ENCODE measurements at places on chromosomes 13 and 19.

GRCh38 chr13:101785858-101786257, 333.4 kb downstream of the ITGBL1 start:
- DNase-seq: no peak

DNA sequence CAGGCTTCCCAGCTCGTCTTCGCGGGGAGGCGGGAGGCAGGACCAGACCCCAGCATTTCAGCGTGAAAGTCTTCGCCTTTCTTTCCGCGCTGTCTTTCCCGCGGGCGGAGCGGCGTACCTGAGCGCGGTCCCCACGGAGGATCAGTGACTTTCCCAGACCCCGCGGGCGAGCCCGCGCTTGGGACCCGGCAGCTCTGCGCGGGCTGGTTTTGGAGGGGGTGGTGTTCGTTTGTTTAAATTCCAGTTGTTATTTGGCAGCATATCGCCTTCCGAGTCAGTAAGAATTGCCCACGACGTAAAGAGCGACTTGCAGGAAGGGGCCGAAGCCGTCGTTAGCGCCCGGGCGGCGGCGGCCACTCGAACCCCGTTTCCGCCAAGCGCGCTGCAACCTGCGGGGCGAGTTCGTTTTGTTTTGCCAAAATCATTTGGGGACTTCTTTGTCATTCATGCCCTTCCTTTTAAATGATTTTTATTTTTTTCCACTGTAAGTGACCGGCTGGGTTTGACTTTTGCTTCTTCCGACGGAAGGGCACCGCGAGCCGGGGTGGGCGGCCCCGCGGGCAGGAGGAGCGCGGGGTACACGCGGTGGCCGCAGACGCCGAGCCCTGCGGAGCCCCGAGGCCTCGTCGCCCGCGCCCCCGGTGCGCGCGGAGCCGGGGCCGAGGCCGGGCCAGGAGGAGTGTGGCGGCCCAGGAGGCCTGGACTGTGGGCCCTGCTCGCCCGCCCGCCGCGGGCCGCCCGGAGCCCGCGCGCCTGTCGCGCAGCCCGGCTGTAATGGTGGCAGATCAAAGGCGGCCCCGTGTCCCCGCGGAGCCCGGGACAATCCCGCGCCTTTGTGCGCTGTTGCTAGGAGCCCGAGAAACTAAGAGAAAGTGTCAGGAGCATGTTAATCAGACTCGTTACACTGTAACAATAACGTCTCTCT, 75.9 kb downstream of the ZIC5 start:
- no peak for DNase-seq

GRCh38 chr19:48632692-48633147, 4.5 kb downstream of the DBP start:
- no peak for DNase-seq

DNA sequence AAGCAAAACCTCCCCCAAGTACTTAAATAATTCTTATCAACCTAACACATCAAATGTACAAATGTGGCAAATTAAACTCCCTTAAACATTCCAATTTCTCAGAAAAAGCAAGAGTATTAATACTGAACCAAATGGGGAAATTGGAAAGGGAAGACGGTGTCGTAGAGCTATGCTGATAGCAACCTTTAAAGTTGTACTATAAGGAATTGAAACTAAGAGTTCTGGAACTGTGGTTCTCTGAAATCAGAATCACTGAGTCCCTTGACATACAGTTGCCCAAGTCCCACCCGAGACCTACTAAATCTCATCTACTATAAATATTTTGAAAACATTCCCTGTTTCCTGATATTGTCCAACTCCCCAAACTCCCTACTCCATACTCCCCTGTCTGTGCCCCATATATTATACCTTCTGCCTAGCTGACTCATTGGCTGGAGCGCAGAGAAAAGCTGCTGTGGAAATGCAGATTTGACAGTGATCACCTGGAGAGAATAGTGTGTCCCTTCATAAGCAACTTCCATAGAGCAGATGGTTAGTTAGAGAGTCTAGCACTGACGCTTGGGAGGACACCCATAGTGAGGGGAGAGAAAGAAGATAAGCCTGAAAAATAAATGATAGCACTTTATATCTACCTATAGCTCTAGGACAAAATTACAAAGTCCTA, 51.4 kb upstream of the ITM2B start:
- no peak for DNase-seq

DNA sequence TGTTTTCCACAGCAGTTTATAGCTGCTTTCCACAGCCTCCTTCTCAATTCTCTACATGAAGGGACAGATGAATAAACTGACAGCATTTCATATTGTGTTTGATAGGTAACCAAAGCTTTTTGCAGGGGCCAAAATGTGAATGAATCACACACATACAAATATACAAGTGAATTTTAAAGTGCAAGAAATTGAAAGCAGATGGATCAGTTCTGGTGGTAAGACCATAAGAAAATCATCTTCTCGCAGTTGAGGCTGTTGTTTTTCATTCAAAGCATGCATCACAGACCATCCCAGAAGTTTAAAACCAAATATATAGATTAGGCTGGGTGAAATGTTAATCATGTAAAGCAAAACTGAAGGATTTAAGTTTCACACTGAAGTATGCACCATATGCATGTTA, 1569.4 kb downstream of the PCDH9 start:
- no peak for DNase-seq

DNA sequence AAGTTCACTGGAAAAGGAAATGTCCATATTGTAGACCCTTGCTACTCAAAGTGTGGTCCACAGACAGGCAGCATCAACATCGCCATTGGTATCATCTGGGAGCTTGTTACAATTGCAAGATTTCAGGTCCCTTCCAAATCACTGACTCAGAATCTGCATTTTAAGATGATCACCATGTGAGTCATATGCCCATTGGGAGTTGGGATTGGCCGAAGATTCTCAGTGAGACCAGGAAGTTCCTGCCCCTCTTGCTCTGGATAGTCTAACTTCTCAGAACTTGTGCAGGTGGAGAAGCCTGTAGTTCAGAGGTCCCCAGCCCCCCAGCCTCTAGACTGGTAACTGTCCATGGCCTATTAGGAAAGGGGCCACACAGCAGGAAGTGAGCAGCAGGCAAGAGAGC, 48.9 kb upstream of the URAD start:
- DNase-seq: no peak

DNA sequence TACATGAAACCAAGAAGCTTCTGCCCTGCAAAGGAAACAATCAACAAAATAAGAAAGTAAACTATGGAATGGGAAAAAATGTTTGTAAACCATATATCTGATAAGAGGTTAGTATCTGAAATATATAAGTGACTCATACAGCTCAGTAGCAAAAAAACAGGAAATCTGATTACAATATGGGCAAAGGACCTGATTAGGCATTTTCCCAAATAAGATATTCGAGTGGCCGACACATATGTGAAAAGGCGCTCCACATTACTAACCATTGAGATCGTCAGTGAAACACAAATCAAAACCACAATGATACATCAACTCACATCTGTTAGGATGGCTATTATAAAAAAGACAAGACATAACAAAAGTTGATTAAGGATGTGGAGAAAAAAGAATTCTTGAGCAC, 2818.6 kb upstream of the PCDH20 start:
- DNase-seq: no peak

DNA sequence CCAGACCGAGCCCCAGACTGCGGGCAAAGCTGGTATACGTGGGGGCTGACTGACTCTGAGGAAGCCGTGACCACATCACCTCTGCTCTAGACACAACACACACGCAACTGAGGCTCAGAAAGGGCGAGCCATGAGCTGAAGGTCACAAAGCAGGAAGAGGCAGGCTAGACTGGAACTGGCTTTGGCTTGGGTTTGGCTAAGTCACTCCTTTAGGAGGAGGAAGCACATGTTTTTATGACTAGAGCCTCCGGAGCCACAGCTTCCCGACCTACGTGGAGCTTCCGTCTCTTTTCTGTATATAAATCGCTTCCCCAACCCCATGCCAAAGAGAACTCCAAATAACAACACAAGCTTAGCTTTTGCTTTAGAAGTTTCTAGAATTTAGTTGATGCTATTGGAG, 48.0 kb downstream of the RFX2 start:
- no peak for DNase-seq

- DNase-seq: no peak
Observed at GRCh38 chr13:50783066-50783465, 60.4 kb downstream of the DLEU7 start.

DNA sequence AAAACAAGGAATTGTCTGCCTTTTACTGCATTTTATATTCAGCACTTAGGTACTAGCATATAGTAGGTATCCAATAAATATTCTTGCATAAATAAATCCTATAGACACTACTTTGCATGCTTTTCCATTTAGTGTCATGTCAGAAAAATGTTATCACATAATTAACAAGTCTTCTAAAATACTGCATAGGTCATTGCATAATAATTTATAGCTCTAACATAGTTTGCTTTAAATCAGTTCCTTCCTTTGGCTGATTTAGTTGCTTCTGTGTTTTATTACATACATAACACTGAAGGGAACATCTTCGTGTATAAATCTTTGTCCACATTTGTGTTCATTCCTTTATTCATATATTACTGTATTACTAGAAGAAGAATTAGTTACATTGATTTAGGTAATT, 36.2 kb downstream of the WASF3 start:
- no peak for DNase-seq

- no peak for DNase-seq
Observed at GRCh38 chr13:35470671-35471661, 5.5 kb downstream of the MAB21L1 start.

GRCh38 chr13:80036845-80037504, 304.0 kb downstream of the SPRY2 start:
- no peak for DNase-seq

GRCh38 chr19:33208904-33209849, 15.0 kb downstream of the LRP3 start:
- DNase-seq: no peak

- DNase-seq: no peak
Observed at GRCh38 chr13:52161181-52161646, 1.8 kb upstream of the NEK3 start.

GRCh38 chr13:112134391-112135075, 67.6 kb downstream of the SOX1 start:
- no peak for DNase-seq

DNA sequence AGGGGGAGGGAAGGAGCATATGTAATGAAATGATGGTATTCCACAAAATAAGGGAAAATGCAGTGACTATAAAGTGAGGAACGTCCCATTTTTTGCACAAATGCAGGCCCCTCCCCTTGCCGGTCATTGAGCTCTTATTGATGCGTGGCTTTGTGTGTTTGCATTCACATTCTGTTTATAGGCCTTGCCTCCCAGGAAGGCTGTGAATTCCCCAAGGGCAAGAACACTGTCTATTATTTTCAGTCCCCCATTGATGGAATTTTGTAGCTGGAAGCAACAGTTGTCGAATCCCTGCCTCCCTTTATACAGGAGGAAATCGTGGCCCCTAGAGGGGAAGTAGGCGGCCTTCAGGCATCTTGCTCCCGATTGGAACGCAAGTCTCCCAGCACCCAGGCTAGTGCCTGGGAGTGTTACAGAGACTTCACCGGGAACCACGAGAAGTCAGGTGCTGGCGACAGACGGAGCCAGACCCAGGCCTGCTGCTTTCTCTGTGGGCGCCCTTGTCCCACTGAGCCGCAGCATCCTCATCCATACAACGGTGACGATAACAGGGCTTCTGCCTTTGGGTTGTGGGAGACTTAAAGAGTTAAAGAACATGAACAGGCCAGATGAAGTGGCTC, 6.9 kb downstream of the SBSN start:
- DNase-seq: no peak

- DNase-seq: no peak
Observed at GRCh38 chr19:7909471-7910067, 5.1 kb upstream of the TGFBR3L start.

DNA sequence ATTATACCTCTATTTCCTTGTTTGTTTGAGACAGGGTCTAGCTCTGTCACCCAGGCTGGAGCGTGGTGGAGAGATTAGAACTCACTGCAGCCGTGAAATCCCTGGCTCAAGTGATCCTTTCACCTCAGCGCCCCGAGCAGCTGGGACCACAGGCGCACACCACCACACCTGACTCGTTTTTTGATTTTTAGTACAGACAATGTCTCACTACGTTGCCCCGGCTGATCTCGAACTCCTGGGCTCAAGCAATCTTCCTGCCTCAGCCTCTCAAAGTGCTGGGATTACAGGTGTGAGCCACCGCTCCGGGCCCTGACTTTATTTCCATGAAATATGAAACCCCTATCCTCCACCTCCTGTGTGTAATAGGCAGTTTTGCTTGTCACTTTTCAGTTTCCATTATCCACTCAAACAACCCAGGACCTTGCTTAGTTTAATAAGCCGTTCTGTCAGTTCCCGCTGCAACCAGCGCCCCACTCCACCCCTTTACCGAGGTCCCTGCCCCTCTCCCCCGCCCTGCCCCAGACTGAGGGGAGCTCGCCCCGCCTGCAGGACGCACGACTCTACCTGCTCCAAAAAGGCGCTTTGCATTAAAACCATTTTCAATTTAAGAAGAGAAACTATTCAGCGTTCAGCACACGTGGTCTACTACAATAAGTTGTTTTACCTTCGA, 16.9 kb downstream of the ZNF816 start:
- DNase-seq: no peak

GRCh38 chr19:51799034-51799773, 4.2 kb downstream of the FPR3 start:
- no peak for DNase-seq

DNA sequence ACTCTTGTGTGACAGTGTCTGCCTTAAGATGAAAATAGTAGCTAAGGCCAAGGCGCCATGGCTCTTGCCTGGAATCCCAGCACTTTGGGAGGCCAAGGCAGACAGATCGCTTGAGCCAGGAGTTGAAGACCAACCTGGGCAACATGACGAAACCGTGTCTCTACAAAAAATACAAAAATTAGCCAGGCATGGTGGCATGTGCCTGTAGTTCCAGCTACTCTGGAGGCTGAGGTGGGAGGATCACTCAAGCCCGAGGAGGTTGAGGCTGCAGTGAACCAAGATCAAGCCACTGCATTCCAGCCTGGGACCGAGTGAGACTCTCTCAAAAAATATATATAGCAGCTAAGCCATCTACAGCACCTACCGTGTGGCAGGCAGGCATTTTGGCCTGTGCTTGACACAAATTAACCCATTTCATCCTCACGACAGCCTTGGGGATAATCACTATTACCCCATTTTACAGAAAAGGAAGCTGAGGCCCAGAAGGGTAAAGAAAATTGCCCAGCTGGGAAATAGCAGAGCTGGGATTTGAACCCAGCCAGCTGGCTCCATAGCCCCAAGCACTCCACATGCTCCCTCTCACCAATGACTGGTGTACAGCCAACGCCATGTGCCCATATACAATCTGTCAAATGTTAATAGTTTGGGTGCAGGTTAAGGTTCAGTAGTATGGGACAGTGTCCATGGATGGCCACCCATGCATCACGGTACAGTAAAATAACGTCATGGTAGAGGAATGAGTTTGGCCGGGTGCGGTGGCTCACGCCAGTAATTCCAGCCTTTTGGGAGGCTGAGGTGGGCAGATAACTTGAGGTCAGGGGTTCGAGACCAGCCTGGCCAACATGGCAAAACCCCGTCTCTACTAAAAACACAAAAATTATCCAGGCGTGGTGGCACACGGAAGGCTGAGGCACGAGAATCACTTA, 3.1 kb downstream of the SLC1A5 start:
- DNase-seq: no peak

Data from NCI-H187 (cell line).